GOT3 (cell line): ENCODE measurements at places on chromosomes 3 and 15.

DNA sequence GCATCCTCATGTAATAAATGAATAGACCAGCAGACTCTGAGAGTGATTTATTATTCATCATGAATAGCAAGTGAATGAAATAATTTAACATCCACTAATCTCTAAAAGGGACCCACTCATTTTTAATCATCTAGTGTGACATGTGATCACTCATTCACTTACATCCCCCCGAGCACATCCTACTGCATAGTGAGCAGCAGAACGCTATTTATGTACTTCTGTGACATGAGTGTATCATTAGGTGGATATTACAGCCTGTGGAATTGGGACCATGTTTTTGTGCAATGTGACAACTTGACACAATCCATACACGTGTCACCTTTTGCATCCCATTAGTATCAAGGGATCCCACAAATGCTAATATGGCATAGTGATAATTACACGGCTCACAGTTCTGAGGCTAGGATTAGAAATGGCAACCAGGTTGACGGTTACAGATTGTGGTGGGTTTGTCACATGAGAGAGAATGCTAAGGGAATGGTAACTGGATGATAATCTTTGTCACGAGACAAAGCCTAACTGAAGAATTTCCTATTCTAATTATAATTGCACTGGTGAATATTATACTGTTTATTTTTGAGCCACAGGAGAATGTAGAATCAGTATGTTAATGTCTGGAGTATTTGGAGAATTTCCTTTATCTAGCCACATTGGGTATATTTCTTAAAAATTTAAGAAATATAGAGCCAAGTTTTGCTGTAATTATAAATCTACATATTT, 595.2 kb upstream of the TBL1XR1 start:
- no peak for DNase-seq

DNA sequence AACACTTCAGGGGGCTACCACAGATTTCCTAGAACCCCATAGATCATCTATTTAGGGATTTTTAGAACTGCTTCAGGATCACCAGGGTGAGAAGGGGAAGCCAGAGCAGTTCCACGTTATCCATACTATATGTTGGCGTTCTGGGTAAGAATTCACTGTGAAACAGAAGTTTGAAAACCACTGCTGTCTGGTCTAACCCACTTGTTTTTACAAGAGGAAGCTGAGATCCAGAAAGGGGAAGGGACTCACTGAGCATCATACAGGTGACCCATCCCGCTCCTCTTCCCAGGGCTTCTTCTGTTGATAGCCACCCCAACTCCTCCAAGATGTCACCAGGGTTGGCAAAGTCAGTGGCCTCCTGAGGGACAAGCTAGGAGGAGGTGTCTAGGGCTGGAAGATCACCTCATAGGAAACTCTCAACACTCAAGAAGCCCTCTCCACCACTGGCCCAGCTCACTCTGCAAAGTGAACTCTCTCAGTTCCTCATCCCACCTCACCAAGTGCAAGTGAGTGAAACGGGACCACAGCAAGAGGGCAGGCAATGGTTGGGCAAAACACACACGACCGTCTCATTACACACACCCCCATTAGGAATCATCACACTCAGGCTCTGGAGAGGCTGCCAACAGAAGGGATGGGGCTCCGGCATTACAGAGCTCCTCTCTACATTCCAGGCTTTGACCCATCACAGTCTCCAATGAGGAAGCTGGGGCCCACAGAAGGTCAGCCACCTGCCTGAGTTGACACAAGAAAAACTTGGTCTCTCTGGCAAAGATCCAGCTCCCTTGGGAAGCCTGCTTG, 1.8 kb downstream of the DAPK2 start:
- DNase-seq = no peak

DNA sequence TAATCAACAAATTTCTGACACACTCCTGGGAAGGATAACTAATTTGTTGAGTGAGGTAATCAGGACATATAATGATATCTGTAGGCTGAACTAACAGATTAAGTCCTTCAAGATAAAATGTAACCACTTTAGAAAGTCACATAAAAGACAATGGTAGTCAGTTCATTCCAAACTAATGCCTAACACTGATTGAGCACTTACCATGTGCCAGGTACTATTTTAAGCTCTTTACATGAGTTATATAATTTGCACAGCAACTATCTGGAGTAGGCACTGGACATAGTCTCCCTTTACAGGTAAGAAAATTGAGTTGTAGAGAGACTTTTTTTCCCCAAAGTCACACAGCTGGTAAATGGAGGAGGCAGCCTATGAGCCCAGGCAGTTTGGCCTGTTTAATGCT, 211.2 kb upstream of the CFAP20DC start:
- DNase-seq = no peak

GRCh38 chr3:66938338-66938963, 59.7 kb upstream of the KBTBD8 start:
- no peak for DNase-seq
